Adrenal gland (tissue), 19 donors: ENCODE measurements at places on chromosomes 16 and 17. TPM values are rescaled to one million over a fixed set of nuclear protein-coding genes. Genes with fewer than 3 reads are reported as not detected.
A peak's percentile ranks its signal among the peaks of the same experiment; 100 is the strongest.

GRCh38 chr17:42906772-42907446 lies 6.3 kb downstream of the G6PC1 start:
- DNase-seq, result no peak

The SCNN1G gene
- 0.07 TPM for polyA plus RNA-seq

The P2RX1 gene
- 3.3 TPM for polyA plus RNA-seq

The PRR35 gene
- polyA plus RNA-seq, result not detected

DNA sequence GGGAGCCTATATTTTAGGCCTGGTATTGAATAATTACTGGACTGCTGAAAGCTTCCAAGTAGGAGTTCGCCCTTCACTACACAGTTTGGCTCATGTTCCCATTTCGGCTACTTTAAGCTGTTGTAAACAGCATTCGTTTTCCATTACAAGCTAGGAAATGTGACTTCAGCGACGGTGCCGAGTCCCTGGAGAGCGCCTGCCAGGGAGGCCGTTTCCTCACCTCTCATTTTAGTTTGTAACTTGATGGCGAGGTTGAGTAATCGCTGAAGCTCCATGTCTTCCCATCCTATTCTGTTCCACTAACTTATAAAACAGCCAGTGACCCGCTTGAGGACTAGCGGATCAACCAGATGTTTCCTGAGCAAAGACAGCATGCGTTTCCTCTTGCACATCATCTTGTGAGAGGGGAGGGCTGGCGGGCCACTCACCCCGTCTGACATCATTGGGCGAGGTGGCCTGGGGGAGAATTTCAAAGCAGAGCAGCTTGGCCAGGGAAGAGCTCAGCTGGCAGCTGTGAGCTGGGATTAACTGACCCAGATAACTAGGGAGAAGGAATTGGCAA lies 32.9 kb downstream of the PCTP start:
- no peak for DNase-seq

DNA sequence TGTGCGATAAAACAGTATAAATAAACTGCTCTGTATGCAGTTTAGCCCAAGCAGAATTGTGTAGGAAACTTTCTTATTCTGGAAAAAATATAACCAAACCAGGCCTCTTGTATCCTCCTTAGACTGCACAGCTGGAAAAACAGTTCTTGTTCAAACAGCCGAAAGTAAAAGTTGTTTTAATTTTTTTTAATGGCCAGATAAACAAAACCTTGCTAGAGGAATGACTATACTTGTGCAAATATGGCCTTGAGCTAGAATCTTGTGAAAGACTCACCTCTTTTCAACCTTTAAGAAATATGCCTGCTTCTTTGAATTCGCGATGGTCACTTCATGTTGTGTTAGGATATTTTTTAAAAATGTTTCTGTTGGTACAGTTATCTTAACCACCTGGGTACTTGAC lies 114.5 kb upstream of the MAF start:
- no peak for DNase-seq

- DNase-seq, result no peak
Measured at GRCh38 chr17:4475001-4475400, 23.7 kb upstream of the SPNS2 start.

GRCh38 chr16:63581570-63581969 lies 1540.3 kb downstream of the CDH11 start:
- no peak for DNase-seq

DNA sequence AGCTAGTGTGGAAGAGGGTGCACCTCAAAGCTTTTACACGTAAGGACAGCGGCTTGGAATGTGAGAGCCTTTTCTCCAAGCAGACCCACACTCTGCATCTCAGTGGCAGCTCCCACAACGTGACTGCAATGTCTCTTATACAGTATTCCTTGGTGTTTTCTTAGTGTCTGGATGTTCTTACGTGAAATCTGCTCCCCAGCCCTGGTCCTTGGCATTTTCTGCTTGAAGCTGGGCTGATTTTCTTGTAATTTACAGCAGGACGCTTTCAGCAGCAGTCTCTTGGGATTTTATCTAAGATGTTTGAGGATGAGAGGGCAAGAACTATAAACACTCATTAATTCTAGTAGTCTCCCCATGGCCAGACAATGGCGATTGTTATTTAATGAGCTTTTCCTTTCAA lies 12.1 kb upstream of the POLR3E start:
- no peak for DNase-seq

GRCh38 chr17:50093807-50094206 lies 1.3 kb upstream of the PDK2 start:
- DNase-seq, result no peak

The MSLN gene
- 0.13 TPM for polyA plus RNA-seq

The EFNB3 gene
- polyA plus RNA-seq, result 4.3 TPM

The ANKRD40CL gene
- not detected for polyA plus RNA-seq

GRCh38 chr17:77374170-77374936 lies 233.6 kb downstream of the SEC14L1 start:
- peak; percentile 94 for DNase-seq

GRCh38 chr16:86018487-86018886 lies 119.5 kb downstream of the IRF8 start:
- peak; percentile 41 for DNase-seq

- no peak for DNase-seq
Measured at GRCh38 chr16:3810198-3810664, 70.3 kb downstream of the CREBBP start.

GRCh38 chr16:4883501-4883900 lies 36.2 kb downstream of the UBN1 start:
- DNase-seq, result no peak

DNA sequence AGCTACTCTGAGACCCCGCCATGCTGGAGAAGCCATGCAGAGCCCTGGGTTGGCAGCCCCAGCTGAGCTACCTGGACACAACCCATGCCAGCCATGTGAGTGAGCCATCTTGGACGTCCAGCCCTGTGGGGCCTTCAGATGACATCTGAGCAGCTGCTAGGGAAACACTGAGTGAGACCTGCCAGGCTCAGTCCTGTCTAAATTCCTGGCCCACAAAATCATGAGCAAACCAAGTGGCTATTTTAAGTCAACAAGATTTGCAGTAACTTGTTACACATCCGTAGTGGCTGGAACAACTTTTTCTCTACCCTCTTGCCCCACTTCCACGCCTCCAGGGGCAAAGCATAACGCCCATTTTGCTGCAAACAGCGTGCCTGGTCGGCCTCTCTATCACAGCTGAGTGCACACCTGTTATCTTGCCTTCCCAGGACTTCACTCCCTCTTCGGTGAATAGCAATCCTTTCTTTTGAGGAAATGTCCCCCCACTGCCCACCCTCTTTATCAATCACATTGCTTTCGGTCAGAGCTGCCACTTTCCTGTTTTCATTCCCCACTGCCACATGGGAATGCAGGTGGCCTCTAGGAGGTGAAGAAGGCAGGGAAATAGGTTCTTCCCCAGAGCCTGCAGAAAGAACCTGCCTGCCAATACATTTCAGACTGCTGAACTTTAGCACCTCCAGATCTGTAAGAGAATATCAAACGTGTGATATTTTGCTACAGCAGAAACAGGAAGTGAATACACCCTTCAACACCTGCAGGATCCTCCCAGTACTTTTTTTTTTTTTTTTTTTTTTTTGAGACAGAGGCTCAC lies 7.4 kb upstream of the SCIMP start:
- DNase-seq, result no peak

The CDT1 gene
- polyA plus RNA-seq, result 0.44 TPM

The C1QTNF8 gene
- 0.30 TPM for polyA plus RNA-seq

GRCh38 chr17:338442-339192 lies 14.0 kb downstream of the RPH3AL start:
- peak; percentile 85 for DNase-seq

The TPPP3 gene
- polyA plus RNA-seq, result 16.6 TPM

DNA sequence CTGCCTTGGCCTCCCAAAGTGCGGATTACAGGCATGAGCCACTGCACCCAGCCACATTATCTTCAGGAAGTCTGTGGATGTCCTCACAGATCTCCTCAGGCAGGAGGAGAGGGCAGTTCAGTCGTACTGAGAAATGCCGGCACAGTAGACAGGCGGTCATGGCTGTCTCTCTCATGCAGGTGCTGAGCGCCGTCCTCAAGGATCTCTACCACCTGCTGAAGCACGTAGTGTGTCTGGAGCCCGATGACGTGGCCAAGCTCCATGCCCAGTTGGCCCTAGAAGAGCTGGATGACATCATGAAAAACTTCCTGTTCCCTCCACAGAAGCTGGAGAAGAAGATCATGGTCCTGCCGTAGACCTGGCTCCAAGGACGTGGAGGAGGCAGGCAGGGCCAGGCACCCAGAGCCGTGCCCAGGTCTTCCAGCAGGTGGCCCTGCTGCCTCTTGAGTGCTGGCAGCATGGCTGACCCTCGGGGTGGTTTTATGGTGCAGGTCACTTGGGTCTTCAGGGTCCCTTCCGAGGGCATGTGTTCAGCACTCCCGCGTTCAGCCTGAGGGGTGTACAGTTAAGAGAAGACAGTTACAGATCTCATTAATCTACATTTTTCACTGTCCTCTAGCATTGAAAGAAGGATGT lies 22.0 kb upstream of the HAS3 start:
- DNase-seq, result no peak

GRCh38 chr17:61309362-61310256 lies 90.0 kb upstream of the TBX2 start:
- DNase-seq, result no peak

- DNase-seq, result peak; percentile 42
Measured at GRCh38 chr17:61837175-61838051, 25.9 kb downstream of the BRIP1 start.

The MRPL12 gene
- 60.7 TPM for polyA plus RNA-seq

DNA sequence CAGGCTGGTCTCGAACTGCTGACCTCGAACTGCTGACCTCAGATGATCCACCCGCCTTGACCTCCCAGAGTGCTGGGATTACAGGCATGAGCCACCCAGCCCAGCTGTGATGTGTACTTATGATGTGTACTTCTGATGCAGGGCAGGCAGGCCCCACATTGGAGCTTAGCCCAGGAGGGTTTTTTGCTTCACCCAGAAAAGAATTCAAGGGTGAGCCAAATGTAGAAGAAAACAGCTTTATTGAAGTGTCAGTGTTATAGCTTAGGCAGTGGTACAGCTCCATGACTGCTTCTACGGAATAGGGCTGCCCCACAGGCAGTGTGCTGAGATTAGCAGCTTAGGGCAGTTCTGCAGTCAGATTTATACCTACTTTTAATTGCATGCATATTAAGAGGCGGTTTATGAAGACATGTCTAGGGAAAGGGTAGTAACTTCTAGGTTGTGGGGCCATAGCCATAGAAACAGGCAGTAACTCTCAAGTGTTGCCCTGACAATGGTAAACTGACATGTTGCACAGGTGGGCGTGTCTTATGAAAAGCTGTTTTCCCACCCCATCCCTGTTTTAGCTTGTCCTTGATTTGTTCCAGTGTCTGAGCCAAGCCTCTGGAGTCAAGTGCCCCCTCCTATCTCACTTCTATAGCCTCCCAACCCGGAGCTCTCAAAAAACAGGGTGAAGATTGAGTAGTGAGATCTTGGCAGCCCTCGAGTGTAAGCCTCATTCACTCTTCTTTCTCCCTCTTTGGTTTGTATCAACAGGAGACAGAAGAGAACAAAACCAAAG lies 24.1 kb upstream of the POLR3E start:
- no peak for DNase-seq

The PABPN1L gene
- 0.56 TPM for polyA plus RNA-seq

GRCh38 chr17:47189732-47190237 lies 690 bp upstream of the CDC27 start:
- no peak for DNase-seq

GRCh38 chr16:79429381-79430190 lies 171.0 kb downstream of the MAF start:
- DNase-seq, result no peak

The MYH1 gene
- polyA plus RNA-seq, result not detected

- no peak for DNase-seq
Measured at GRCh38 chr17:46772475-46773220, 45.8 kb downstream of the WNT3 start.

- DNase-seq, result peak; percentile 76
Measured at GRCh38 chr16:49859125-49859811, 3.4 kb upstream of the ZNF423 start.

DNA sequence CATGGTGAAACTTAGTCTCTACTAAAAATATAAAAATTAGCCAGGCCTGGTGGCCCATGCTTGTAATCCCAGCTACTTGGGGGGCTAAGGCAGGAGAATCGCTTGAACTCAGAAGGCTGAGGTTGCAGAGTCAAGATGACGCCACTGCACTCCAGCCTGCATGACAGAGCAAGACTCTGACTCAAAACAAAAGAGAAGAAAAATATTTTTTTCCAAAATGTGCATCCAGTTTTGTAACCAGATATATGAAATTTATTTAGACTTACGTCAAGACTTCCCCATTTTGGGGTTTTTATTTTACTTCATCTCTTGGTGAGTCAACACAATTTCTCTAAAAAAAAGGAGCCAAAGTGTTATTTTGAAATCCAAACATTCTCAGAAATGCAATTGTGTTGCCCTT lies 5.5 kb upstream of the TM4SF5 start:
- DNase-seq, result no peak

GRCh38 chr16:10970065-10970464 lies 25.7 kb downstream of the CLEC16A start:
- no peak for DNase-seq

- no peak for DNase-seq
Measured at GRCh38 chr16:56861092-56861610, 3.9 kb upstream of the SLC12A3 start.

The FOXN1 gene
- not detected for polyA plus RNA-seq

DNA sequence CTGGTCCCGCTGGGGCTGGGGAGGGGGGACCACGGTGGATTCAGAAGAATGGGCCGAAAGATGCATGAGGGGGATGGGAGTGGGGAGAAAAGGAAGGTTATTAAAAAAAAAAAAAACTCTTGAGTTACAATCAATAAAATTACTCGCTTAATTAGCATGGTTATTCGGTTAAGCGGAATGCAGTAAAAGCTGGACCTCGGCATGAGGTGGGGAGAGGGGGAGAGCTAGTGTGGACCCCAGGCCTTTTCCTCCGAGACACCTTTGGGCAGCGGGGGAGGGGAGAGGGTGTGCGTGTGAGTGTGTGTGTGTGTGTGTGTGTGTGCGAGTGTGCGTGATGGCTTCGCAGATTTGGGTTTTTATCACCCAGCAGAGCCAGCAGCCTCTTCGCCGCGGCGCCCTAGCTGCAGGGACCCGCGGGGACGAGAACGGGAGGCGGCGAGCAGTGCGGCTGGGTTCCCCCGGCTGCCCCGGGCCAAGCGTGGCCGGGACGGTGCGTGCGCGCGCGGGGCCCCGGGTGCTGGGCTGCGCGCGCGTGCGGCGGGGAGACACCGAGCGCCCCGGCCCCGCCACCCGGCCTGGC lies 3.7 kb downstream of the BAHCC1 start:
- DNase-seq, result no peak

- peak; percentile 82 for DNase-seq
Measured at GRCh38 chr16:55478827-55479429, at the start of gene MMP2. Gene MMP2, plus strand, starts transcription at chr16:55479198. Its CDS starts 282 bp downstream, at chr16:55479480.

The OTOP2 gene
- polyA plus RNA-seq, result 0.03 TPM

The DBNDD1 gene
- 3.3 TPM for polyA plus RNA-seq

DNA sequence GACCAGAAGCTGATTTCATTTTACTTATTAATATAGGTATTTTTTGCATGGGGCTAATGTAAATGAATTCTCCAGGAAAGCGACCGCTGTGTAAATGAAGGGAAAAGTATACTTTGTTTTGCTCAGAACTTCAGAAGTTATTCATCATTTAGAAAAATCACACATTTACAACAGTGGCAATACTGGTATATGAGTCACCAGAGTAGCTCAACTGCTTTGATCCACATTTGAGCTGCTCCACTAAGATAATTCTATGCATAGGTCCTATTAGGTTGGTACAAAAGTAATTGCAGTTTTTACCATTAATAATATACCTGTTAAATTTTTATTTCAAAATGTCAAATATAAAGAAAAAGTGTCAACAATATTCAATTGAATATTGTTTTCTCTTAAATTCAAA lies 22.9 kb upstream of the DYNLRB2 start:
- DNase-seq, result no peak

The PIRT gene
- 0.10 TPM for polyA plus RNA-seq

The CCNF gene
- 0.71 TPM for polyA plus RNA-seq

- DNase-seq, result peak; percentile 43
Measured at GRCh38 chr16:3945751-3946603, 65.5 kb upstream of the CREBBP start.
